ENCODE measurements at places on chromosomes 3 and 15.
A peak's percentile ranks its signal among the peaks of the same experiment; 100 is the strongest.

- DNase-seq, result no peak
Observed at GRCh38 chr3:10234526-10235230, 13.6 kb upstream of the TATDN2 start.

- no peak for DNase-seq
Observed at GRCh38 chr3:126715432-126715831, 11.4 kb downstream of the CHCHD6 start.

DNA sequence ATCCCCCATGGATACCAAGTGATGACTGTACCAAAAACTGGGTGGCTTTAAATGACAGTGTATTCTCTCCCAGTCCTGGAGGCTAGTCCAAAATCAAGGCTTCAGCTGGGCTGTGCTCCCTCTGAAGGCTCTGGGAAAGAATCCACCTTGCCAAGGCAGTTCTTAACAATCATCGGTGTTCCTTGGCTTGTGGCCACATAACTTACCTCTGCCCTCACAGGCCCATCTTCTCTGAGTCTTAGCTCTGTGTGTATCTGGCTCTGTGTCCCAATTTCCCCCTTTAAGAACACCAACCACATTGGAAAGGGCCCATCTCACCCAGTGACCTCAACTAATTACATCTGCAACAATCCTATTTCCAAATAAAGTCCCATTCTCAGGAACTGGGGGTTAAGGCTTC lies 503.0 kb upstream of the PROK2 start:
- DNase-seq, result no peak

GRCh38 chr3:184800349-184800930 lies 11.5 kb upstream of the VPS8 start:
- DNase-seq, result no peak

GRCh38 chr3:61331929-61332552 lies 80.8 kb upstream of the FHIT start:
- DNase-seq, result no peak

DNA sequence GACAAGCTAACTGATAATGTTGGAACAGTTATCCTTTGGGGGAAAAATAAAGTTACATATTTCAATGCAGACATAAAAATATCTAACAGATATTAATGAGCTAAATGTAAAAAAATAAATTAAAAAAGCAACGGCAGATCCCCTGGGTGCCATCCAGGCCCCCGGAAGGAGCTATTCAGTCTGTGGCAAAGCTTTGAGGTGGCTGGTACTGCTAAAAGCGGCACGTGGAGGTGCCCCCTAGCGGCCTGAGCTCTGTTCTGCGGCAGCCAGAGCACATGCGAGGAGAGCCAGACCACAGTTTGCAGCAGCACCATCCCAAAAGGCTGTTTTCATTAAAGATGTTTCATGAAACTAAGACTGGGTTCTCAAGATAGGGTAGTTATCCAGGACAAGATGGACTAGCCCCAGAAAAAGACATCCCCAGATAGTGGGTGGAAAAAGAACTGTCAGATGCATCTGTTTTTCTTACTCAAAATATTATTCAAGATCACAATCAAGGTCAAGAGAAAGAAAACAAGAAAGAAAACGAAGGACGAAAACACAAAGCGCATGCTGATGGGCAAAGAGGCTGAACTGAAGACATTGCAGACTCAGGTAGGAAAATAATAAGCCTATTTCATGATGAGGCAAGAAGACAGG lies 18.7 kb downstream of the AP3S2 start:
- DNase-seq, result peak; percentile 67

DNA sequence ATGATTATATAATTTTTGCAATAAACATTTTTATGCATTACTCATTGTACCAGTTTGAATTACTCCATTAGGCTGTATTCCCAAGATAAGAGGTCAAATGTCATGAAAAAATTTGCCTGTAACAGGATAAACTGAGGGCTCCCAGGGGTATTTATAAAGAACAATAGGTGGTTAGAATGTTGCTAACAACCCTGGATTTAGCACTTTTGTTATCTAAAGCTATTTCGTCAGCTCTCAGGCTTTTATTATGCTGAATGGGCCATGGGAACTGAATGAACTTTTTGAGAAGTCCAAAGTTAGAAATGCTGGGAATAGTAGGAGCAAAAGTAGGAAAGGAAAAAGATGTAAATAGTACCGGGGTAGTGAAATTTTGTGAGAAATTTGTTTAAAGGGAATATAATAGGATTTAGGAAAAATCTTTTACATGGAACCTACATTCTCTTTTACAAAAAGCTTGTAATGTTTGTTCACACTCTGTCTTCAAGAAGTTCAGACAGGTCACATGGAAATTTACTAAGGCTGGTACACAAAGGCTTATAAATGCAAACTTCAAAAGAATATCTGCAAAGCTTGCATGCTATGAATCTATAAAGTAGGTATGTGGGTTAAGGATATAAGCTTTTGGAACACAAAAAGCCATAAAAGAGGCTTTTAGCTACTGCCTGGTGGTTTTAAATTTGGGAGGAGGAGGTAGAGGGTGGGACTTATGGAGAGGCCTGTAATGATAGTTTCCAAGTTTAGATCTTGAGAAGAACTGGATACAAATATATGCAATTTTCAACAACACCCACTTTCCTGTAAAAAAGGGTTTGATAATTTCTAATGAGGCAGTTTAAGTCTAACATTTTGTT lies 445.8 kb upstream of the NAALADL2 start:
- no peak for DNase-seq

DNA sequence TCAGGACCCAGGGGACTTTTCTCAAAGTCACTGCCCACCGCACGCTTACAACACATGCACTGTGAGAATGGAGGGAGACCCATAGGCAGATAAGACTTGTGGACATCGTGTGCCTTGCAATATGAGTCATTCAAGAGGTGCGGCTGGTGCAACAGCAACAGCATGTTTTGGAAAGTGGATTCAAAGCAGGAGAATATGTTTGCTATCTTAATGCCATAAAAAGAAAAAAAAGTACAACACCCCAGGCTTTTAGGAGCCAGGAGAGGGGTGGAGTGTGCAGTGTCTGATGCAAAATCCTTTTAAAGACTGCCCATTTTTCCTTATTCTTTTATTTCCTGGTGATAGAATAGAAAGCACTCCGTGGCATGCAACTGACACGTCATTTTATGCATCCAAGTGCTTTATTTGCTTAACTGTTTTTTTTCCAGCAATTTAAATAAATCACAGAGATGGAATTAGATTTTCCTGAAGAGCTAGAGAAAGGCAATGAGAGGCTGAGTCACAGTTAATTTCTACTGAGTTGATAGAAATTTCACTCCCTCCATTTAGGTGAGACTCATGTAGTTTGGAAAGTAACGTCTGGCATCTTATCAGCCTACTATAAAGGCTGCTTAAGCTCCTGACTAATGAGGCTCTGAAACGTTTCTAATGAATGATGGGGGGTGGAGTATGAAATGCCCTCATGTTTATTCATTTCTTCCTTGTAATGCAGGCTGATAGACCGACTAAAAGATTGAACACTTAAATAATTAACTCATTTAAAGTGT lies 96.4 kb downstream of the NSUN3 start:
- DNase-seq, result no peak

- no peak for DNase-seq
Observed at GRCh38 chr15:64893481-64894394, 18.0 kb upstream of the ANKDD1A start.

- peak; percentile 67 for DNase-seq
Observed at GRCh38 chr3:134594331-134594741, 56.5 kb downstream of the KY start.

GRCh38 chr3:172051310-172051956 lies 12.1 kb downstream of the FNDC3B start:
- no peak for DNase-seq

DNA sequence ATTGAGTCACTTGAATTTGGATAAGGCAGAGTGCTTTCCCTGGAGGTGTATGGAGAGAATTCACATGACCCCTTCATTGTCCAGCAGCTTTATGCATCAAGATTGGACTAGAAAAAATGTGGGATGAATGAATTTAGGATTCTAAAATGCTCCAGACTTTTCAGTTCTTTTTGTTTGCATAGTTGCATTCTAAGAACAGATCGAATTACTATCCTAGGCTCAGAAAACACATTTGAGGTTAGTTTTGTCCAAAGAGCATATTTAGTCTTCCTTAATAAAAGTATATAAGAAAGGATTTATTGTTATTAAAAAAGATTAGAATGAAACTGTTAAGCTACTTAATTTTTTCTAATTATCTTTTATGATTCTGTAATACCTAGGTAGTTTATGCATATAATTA lies 127.4 kb downstream of the UBE2E2 start:
- DNase-seq, result no peak

Measured in NCI-H1436 (cell line).